ENCODE measurements at places on chromosomes 5 and 9.
A peak's percentile ranks its signal among the peaks of the same experiment; 100 is the strongest.

- DNase-seq: peak; percentile 69
These were observed 145.7 kb downstream of the CFAP90 start for GRCh38 chr5:7705261-7705660.

GRCh38 chr9:36924757-36925432 is 109.2 kb downstream of the PAX5 start:
- peak; percentile 49 for DNase-seq

DNA sequence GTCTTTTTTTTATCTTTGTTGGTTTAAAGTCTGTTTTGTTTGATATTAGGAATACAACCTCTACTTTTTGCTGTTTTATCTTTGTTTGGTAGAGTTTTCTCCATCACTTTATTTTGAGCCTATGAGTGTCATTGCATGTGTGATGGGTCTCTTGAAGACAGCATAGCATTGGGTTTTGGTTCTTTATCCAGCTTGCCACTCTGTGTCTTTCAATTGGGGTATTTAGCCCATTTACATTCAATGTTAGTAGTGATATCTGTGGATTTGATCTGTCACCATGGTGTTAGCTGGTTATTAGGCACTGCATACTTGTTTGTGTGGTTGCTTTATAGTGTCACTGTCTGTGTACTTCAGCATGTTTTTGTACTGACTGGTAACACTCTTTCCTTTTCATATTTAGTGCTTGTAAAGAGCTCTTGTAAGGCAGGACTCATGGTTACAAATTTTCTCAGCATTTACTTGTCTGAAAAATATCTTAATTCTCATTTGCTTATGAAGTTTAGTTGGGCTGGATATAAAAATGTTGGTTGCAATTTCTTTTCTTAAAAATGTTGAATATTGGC is 845.5 kb downstream of the TLE4 start:
- DNase-seq: no peak

GRCh38 chr5:59428391-59428790 is 465.1 kb downstream of the PDE4D start:
- DNase-seq: no peak

DNA sequence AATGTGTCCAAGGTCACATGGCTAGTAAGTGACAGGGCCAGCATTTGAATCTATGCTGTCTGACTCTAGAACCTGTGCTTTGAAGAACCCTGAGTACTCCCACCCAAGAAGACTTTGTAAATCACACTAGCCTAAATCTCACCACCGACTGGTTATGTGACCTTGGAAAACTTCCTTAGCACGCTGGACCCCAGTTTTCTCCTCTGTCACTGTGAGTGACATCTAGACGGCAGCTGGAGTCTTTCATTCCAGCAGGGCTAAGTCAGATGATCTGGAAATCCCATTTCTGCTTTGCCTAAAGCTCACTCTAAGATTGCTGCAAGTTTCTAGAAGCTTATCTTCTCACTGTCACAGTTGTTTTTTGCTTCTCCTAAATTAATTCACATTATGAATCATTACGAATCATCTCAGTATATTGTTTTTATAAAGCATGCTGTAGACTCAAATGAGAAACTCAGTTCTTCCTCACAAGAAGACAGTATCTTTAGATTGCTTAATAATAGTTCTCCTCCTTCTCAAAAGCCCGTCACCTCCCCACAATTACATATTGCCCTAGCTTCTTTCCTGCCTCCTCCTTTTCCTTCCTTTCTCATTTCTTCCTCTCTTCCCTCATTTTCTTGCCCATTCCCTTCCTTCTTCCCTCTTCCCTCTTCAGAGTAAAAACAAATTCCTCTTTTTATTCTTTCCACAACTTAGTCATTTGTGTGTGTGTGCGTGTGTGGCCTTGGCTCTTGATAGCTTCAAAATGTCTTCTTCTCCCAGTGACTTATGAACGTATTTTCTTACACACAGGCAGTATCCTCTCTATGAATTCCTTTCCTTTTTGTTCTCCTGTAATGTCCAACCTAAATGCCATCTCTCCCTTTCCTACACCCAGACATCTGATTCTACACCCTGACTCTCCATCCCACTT is 16.8 kb downstream of the ALDOB start:
- no peak for DNase-seq

- no peak for DNase-seq
These were observed 67.5 kb downstream of the C7 start for GRCh38 chr5:40976836-40977235.

DNA sequence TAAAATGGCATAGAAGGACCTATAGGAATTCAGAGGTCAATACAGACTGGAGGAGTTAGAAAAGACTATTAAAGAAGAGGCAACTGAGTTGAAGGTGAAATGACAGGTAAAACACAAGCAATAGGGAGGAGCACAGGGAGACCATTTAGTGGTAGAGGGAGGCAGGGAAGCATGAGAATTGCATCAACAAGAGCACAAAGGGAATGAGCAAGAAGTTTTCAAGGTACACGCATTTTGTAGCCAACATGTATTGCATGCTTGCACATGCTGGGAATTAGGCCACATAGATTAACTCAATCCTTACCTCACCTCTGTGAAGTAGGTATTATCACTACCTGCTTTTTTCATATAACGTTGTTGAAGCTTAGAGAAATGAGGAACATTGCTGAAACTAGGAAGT is 42.3 kb downstream of the PLPP1 start:
- DNase-seq: no peak

- DNase-seq: no peak
These were observed 150.1 kb downstream of the NNT start for GRCh38 chr5:43753069-43753468.

DNA sequence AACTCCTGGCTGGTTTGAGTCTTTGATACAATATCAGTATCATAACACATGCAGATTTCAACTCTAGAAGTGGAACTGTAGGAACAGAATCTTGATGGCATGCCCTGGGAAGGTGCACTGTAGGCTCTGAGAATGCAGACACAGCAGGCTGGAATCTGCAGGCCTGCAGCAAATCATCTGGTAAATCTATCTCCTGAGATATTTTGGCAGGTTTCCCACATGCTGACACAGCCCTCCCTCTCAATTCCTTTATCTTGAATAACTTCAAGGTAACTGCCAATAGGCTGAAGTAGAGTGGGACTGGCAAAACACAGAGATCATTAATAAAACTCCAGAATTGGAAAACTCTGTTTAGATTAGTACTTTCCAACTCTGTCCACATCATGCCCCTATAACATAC is 177.8 kb upstream of the PCSK5 start:
- no peak for DNase-seq

DNA sequence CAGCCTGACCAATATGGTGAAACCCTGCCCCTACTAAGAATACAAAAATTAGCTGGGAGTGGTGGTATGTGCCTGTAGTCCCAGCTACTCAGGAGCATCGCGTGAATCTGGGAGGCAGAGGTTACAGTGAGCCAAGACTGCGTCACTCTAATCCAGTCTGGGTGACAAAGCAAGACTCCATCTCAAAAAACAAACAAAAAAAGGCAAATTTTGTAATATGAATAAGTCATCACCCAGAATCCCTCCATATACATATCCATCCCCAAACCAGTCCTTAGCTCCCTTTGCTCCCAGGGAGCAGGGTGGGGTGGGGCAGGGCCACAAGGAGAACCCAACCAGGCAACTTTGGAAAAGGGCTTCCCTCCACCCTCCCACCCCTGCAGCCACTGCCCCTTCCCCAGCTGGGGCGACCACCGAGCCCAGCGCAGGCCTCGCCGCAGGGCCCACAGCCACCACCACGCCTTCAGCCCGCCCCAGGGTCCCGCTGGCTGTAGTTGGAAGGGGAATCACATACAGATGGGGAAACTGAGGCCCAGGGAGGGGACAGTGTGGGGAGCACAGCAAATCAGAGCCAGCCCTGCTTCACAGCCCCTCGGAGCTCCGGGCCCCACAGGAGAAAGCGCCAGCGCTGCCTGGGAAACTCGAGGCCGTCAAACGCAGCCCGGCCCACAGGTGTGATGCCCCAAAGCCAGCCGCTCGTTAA is 7.8 kb downstream of the NOTCH1 start:
- DNase-seq: no peak

DNA sequence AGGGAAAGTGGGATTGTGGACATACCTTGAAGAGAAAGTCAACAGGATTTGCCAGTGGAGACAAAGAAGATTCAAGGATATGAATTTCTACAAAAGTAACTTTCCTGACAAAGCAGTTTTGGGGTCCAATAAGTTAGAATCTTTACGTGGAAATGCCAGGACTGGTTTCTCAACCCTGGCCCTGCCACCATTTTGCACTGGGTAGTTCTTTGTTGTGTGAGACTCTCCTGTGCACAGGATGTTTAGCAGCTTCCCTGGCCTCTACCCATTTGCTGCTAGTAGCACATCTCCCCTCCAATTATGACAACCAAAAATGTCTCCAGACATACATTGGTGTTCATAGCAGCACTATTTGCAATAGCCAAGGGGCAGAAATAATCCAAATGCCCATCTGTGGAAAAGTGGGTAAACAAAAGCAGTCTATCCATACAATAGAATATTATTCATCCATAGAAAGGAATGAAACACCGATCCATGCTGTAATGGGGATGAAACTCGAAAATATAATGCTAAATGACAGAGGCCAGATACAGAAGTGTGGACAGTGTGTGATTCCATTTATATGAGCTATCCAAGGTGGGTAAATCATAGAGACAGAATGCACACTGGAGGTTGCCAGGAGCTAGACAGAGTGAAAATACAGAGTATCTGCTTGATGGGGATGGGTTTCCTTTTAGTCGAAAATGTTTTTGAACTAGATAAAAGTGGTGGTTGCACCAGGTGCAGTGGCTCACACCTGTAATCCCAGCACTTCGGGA is 91.4 kb downstream of the NSUN2 start:
- DNase-seq: no peak

DNA sequence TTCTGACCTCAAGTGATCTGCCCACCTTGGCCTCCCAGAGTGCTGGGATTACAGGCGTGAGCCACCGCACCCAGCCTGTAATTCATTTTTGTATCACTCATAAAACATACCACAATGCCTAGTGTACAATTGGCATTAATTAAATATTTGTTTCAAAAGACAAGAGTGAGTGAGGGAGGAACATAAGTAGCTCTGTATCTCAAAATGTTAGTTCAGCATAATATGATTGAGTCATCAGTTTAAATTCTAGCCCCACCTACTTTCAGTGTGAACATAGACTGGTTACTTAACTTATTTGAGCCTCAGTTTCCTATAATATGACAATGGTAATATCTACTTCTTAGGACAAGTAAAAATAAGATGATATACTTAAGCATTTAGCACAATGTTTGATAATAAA is 26.9 kb downstream of the INVS start:
- no peak for DNase-seq

DNA sequence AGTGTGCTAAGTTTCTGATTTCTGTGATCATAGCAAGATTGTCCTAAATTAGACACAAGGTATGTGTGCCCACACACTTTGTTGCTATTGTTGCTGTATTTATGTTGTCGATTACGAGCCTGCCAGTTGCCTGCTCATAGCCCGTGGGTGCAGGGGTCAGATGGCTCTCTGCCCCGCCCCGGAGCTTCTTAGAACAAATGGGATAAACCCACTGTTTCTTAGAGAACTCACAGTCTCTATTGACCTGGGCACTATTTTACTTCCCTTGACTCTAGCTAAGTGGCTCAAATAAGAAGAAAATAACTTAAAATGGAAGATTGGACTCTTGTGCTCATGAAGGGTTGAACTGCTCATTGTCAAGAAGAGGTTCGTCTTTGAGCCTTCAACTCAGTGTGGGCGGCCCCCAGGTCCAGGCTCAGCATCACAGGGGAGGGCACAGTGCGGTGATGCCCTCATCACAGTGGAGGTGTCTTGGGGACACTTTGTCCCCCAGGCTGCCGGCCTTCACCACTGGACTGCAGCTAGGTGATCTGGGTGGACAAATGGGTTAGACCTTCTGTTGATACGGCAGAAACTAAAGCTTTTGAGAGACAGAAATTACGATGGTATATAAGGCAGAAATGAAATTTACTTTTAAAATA is 155.5 kb downstream of the TENT4A start:
- no peak for DNase-seq

DNA sequence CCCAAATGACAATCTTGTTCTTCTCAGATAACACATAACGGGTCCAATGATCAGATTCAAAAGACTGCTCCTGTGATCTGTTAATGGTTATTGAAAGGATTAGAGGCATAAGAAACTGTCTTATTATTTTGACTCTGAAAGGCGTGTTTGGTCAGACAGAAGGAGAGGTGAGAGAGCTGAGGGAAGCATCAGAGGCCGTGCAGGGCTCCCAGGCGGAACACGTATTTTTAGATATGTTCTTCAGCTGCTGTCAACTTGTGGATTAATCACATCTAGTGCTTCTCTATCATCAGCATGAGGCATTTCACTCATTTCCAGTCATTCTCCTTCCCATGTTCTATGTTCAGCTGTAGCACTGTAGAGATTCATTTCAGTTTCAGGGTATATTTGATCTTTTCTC is 199.8 kb downstream of the MAPKAP1 start:
- no peak for DNase-seq

- DNase-seq: no peak
These were observed 90.2 kb downstream of the PSD2 start for GRCh38 chr5:139885857-139886208.

- DNase-seq: no peak
These were observed 678.5 kb upstream of the NUDT12 start for GRCh38 chr5:104241046-104241445.

- no peak for DNase-seq
These were observed 78.0 kb downstream of the PTCH1 start for GRCh38 chr9:95438561-95439357.

DNA sequence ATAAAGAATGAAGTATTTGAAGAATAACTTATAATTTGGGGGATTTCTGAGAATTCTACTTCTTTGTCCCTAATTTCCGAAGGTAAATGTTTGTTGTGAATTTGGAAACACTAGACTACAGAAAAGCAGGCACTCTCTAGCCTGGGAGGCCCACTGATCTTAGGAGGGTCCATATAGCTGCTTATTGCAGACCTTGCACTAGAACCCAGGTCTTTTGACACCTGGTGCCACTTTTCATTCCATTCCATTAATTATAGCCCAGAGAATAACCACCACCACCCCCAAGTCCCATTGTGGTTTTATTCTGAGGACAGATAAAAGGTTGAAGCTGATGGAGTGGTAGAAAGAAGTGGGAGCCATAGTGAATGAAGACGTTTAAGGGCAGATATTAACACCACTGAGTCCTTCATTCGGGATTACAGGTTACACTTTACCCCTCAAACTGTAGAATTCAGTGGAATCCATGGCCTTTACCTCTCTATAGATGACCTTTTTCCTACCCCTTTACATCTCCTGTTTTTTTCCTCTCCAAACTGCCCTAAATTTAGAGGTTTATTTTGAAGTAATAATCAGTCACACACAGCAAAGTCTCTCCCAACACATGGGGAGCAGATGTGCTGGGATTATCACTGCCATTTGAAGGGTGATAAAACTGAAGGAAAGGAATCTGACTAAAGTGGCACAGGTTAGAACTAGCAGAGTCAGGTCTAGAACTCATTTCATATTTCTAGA is 12.0 kb upstream of the PSMD5 start:
- DNase-seq: no peak
